ENCODE measurements at places on chromosomes 5 and 9.

DNA sequence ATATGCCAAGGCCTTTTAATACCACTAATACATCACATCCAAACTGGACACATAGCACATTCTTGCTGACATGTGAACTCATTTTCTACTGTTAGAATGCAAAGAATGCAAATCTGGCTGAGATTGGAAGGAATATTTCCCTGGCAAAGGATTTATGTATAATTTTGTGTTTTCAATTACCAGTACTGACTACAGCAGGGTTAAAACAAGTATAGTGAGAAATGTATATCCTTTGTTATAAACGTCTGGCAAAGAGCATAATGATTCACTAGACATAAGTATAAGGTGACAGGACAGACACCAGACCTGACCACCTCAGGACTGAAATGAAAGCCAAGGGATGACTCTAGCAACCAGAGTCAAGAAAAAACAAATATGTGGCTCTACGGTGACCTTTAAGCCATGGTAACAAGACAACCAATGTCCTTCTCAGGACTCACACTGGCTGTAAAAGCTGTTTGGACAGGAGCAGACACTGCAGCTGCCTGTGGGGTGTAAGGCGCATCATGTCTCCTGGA, 95.0 kb downstream of the MRPS27 start:
- peak; percentile 80 for DNase-seq

DNA sequence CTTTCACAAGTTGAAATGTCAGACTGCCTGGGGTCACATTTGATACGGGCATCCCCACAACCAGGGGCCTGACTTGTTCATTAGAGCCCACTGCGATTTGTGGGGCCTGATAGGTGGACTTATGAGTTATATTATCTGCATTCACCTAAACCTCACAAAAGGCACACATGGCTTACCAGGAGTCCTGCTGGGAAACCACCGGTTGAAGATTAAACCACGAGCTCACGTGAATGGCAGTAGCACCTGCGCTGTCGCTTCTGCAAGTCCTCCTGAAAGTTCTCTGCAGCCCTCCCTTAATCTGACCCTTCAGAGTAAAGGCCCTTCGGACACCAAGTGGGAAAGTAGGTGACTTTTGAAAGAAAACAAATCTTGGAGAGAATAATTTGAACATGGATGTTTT, 68.9 kb downstream of the PPIC start:
- DNase-seq: no peak

GRCh38 chr5:146321571-146321970, 17.1 kb upstream of the POU4F3 start:
- no peak for DNase-seq

DNA sequence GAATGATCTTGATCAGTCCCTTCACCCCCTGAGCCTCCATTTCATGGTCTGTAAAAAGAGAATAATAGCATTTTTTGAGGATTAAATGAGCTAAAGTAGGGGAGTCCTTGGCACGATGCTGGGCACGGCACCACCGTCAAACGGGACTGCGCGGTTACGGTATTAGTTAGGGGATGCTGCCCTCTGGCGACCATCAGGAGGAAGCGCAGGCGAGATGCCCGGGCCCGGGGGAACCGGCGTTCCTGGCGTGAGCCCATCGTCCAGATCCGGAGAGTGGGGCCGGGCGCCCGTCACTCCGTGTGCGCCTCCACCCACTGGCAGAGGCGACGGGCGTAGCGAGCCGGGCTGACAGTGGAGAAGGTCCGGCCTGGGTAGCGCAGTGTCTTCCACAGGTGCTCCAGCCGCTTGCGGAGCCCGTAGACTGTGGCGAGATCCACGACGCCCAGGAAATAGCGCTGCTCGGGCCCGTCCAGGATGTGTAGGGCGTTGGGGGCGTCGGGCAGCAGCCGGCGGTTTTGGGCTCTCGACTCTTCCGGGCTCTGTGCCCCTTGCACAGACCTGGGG, 4.8 kb upstream of the ST6GALNAC4 start:
- no peak for DNase-seq

DNA sequence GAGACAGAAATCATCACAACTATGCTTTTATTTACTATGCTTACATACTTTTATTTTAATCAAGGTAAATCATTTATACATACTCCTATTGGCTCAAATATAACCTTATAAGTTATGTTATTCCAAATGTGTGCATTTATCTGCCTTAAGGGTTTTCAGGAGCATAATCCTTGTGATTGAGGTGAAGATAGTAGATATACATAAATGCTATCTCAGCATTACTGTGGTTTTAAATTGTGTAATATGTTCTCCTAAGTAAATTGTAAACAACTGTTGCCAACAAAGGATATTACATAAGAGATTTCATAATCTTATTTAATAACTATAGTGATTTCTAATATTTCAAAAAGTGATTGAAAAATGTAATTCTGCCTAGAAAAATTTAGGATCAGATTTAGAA, 1374.8 kb upstream of the DMAC1 start:
- DNase-seq: no peak

DNA sequence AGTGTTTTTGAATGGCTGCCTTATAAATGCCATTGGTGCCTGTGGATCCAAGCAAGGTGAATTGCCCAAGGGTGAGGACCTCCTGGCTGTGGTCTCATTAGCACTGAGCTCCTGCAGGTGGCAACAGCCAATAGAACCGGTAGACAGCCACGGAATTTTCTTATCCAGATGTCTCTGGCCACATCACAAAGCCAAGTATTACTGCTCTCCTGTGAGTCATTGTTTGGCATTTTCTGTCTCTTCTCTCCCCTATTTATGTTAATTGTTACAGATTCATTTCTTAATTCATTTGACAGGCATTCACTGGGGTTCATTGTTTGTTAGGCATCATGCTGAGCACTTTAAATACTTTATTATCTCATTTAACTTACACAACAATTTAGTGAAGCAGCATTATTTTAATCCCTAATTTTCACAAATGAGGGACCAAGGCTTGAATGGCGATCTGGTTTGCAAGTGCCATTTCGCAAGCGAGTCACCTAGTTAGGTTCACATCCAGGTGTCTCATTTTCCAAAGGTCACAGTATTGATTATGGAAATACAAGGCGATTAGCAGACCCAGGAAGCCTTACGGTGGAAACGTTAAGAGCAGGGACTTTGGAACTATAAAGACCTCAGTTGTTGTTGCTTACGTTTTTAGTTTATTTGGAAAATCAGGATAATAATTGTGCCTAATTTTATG, 58.2 kb upstream of the DPYSL3 start:
- DNase-seq: no peak

- DNase-seq: peak; percentile 89
These were observed 166.8 kb downstream of the DROSHA start for GRCh38 chr5:31364881-31365636.

- no peak for DNase-seq
These were observed 35.1 kb upstream of the JADE2 start for GRCh38 chr5:134490255-134490924.

GRCh38 chr5:7871653-7872052, 2.7 kb downstream of the MTRR start:
- DNase-seq: no peak

DNA sequence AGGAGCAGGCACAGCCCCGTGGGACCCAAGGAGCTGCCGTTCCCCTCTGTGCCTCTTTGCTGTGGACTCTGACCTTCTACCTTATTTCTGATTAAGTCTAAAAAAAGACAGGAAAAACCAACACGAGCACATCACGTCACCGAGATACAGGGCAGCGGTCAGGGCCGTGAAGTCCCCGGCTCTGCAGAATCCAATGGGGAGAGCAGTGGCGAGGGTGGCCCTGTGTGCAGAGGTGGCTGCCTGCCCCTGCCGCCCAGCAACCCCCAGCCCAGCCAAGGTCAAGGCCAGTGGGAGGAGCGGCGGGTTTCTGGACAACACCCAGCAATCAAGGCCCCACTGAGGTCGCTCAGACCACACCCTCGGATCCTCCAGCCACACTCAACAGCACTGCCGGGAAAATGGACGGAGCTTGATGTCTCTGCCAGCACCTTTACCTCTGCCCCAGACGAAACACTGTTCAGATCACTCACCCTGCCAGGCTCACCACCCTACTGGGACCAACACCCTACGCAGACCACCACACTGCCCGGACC, 32.7 kb upstream of the SLC9A3 start:
- no peak for DNase-seq

DNA sequence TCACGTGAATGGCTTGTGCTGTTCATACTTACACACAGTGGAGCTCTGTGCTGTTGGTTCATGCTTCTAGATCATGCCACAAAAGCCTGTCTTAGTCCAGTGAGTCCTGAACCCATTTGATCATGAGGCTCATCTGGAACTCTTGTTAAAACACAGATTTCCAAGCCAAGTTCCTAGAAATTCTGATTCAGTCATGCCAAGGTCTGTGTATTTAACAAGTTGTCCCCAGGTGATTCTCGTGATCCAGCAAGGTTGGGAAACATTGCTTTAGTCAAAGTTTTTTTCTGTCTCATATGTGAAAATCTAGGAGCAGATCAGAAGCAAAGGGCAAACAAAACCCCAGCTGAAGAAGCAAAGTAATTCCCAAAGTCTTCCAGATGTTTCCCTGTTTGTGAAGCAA, 112.5 kb upstream of the GAS1 start:
- DNase-seq: no peak

- no peak for DNase-seq
These were observed 26.6 kb upstream of the SLC46A2 start for GRCh38 chr9:112917047-112917986.

DNA sequence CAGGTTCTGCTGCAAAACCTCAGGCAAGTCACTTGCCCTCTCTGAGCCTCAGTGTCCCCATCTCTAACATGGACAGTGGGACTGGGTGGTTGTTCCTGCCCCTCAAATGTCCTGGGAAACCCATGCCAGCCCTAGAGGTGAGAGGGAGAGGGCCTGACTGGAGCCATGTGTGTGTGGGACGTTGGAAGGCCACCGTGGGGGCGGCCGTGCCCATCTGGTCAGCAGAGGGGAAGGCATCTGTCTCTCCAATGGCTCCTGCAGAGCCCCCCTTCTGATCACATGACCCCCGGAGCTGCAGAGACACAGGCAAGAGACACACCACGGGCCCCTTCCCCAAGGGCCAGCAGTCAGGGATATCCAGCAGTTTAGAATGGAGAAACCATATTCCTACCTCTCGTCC, 1.7 kb downstream of the DNM1 start:
- DNase-seq: no peak

- no peak for DNase-seq
These were observed 221.9 kb downstream of the TLR4 start for GRCh38 chr9:117926031-117926658.

DNA sequence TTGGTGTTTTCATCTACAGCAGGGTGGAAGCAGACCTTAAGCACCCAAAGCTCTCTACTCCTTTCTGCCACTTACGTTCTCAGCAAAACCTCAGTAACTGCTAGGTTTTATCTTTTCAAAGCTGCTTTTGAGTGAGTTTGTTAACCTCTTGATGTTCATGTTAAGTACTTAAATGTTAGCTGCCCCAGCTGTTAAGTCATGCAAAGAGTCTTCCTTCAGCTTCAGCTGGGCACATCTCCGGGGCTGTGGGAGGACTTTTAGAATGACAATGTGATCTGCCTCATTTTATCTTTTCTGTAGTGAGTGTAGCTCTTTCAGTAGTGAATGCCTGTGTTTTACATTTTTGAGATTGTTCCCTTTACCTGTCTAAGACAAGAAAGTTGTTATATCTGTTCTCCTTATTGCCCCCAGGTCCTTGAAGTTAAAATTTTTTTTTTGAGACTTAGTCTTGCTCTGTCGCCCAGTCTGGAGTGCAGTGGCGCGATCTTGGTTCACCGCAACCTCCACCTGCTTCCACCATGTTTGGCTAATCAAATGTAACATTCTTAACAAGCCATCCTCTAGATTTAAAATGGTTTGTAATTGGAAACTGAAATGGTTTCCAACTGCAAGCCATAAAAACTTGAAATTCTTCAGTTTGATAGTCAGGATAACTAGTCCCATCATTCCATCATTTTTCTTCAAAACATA, 19.6 kb downstream of the KDM4C start:
- no peak for DNase-seq

DNA sequence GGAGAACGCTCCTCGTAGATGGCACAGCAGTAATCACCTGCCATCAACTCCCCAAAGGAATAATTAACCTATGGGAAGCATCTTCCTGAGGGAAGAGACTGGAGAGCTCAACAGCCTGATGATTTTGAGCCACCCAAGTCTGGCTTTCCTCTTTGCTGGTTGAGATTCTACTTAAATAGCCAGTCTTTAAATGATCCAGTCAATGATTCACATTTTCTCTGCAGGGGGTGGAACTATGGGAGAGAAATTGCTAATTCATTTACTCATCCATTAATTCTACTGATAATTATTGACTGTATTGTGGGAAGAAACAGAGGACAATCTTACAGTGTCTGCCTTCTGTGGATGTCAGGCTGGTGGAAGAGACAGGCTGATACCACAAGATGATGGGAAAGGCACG, 355.0 kb upstream of the PANK3 start:
- no peak for DNase-seq

DNA sequence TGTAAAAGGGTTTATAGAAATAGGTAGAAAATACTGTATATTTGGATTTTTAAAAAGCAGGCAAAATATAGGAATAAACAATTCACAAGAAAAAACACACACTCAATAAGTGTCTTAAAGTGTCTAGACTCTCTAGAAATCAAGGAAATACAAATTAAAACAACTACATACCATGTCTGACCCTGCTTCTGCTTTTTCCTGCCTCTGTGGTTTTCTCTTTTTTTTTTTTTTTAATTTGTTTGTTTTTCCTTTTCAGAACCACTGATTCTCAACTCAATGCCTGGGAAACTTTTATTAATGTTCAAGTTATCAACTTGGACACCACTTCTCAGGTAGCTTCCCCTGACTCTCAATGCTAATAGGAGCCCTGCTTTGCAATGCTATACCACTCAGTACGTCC, 25.5 kb upstream of the TAS2R1 start:
- DNase-seq: no peak

GRCh38 chr5:133278317-133278716, 226.5 kb downstream of the HSPA4 start:
- DNase-seq: no peak

DNA sequence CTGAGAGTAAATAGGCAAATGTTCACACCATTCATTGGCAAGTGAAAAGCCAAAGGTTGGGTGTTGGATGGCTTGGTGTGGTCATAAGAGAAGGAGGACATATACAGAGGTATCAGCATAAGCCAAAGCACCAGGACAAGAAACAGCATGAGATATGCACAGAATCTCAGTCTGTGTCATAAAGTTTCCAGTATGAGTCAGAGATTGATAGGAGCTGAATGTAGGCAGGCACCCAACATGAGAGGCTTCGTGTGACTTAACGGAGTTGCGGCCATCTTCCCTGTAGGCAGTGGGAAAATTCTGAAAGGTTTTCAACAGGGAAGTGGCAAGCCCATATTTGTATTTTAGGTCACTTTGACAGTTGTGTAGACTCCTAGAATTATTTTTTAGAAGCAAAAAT, 54.5 kb downstream of the SNCAIP start:
- no peak for DNase-seq

GRCh38 chr9:100689635-100690034, 111.8 kb downstream of the CAVIN4 start:
- DNase-seq: no peak

DNA sequence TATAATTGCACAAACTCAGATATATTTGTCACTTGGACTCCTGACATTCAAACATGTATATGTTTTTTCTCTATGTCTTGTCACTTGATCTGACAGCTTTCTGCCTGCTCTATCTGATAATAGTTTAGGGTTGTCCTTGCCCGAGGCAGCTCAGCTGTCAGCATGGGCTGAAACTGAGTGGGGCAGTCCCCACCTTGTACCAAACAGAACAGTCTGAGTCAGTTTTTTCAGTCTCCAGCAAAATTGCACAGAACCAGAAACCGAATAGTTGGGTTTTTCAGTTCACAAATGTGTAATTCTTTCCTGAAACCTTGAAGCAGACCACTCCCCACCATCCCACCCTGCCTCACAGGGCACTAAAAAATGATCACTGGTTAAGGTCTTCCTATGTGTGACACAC, 9.5 kb upstream of the HAND1 start:
- no peak for DNase-seq

Data from GM04503 (cell line).